ENCODE measurements at places on chromosomes 4 and X.

- no peak for DNase-seq
Measured at GRCh38 chr4:2937146-2937857, 25.9 kb downstream of the NOP14 start.

DNA sequence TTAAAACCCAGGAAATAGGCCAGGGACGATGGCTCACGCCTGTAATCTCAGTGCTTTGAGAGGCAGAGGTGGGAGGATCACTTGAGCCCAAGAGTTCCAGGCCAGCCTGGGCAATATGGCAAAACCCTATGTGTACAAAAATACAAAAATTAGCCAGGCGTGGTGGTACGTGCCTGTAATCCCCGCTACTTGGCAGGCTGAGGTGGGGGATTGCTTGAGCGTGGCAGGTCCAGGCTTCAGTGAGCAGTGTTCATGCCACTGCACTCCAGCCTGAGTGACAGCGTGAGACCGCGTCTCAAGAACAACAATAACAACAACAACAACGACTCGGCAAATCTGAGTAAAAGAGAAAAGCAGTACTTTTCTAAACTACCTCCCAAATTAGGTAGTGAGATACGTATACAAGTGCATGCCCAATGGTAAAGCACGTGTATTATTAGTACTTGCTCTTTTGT is 13.0 kb upstream of the NDUFC1 start:
- no peak for DNase-seq

GRCh38 chr4:26763648-26764047 is 97.0 kb upstream of the STIM2 start:
- no peak for DNase-seq

DNA sequence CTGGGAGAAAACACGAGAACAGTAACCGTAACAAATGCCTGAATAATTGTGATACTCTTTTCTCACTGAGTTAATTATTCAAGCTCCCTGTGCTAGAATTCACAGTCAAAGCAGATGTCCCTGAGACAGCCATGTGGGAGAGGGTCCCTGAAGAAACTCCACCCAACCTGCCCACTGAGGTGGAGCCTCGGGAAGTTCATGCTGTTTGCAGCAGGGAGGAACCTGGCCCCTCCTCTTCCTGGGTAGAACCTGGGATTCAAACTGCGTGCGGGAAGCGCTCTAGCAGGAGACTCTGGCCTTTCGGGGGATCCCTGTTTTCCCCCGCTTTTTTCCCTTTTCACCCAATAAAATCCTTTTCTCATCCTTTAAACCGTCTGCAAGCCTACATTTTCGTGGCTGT is 20.2 kb upstream of the RHOH start:
- no peak for DNase-seq

- DNase-seq = peak; percentile 67
Measured at GRCh38 chr4:168408620-168409019, 71.7 kb downstream of the DDX60L start.

- no peak for DNase-seq
Measured at GRCh38 chr4:175622887-175623286, 189.2 kb downstream of the GPM6A start.

DNA sequence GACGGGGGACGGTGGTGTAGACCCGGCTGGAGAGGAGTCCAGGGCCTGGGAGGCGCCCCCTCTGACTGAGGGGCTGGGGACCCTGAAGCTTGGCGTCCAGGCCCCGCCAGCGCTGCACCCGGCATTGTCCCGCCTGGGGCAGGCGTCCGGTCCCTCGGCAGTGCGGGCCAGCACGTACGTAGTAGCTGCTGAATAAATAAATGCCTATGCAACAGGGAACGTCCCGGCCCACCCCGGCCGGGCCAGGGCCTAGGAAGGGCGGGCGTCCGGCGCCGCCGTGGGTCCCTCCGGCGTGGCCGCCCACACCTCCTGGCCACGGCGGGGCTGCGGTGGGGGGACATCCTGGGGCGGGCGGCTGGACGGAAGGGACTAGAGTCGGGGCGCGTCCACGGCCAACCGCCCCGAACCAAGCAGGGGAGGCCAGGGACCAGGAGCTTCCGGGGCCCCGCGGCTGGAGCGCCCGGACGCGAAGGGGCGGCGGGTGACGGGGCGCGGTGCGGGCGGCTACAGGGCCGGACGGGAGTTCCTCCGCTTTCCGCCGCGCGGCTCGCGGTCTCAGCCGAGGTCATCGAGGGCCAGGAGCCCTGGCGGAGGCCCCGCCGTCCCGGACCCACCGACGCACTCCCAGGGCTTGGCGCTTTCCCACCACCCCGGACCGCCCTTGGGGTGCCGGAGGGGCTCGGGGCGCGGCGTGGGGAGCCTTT is 886 bp upstream of the WWC2 start:
- DNase-seq = peak; percentile 64

DNA sequence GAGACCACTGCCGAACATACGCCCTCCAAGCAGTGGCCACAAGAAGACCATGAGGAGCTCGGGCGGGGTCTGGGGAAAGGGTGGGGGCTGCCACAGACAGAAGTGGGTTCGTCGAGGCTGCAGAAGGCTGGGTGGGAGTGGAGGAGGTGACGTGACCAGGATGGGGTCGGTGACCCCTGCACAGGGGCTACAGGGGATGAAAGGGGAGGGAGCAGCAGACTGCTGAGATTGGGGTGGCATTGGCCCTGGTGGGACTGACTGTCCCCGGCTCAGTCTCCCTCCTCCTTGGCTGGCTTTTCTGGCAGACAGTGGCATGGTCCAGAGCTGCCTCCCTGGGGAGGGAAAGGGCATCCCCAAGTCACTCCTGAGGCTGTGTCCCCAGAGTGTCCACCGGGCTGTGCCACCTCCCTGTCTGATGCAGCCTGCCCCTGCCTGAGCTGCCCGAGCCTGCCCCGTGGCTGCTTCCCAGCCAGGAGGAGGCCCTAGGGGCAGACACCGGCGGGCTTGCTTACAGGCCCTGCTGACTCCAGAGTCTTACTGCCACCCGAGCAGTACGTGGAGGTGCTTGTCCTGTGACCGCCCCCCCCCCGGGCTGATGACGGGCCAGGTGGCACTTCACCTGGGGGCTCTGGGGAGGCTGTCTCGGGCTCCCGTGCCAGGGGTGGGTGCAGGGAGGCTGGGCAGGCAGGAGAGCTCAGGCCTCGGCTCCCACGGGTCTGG is 7.2 kb downstream of the SH3BP2 start:
- no peak for DNase-seq

DNA sequence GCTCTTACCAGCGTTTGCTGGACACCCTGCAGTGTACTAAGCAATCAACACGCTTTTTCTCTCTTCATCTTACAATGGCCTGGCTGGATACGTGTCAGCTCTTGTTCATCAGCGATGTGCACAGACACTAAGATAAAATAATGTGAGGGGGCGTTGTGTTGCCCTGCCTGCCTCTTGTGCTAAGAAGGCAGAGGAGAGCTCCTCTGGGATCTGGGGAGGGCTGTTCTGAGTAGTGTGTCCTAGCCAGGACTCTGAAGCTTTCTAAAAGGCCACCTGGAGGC is 49.7 kb downstream of the NELFA start:
- no peak for DNase-seq

DNA sequence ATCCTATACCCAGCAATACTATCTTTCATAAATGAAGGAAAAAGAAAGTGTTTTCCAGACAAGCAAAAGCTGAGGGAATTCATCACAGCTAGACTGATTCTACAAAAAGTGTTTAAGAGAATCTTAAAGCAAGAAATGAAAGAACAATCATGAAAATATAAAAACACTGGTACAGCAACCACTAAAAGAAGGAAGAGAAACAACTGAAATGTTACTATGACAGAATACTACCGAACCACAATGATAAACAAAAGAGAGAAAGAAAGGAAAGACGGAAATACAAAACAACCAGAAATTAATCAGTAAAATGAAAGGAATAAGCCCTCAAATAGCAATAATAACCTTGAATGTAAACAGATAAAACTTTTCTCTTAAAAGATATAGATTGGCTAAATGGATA is 110.8 kb upstream of the AFF2 start:
- no peak for DNase-seq

Data from hindlimb muscle (tissue), 1 donor.